Umbilical cord (tissue), 2 donors: ENCODE measurements at places on chromosomes 6 and 20. TPM values are rescaled to one million over a fixed set of nuclear protein-coding genes. Genes with fewer than 3 reads are reported as not detected.

PRL gene
- total RNA-seq, result 0.48 TPM

CST5 gene
- total RNA-seq, result not detected

JPH2 gene
- total RNA-seq, result 129 TPM

ADAM33 gene
- 71.3 TPM for total RNA-seq

CGA gene
- total RNA-seq, result 8.2 TPM

ERVFRD-1 gene
- 0.48 TPM for total RNA-seq

ZNF335 gene
- total RNA-seq, result 13.7 TPM

POLR3F gene
- total RNA-seq, result 16.9 TPM

HUS1B gene
- not detected for total RNA-seq

FOXC1 gene
- 6.0 TPM for total RNA-seq

PCK1 gene
- total RNA-seq, result 6.3 TPM

ANKRD66 gene
- total RNA-seq, result 9.4 TPM

GRCh38 chr20:32789896-32790750 is 27.9 kb downstream of the DNMT3B start:
- DNase-seq, result peak; percentile 78

DNA sequence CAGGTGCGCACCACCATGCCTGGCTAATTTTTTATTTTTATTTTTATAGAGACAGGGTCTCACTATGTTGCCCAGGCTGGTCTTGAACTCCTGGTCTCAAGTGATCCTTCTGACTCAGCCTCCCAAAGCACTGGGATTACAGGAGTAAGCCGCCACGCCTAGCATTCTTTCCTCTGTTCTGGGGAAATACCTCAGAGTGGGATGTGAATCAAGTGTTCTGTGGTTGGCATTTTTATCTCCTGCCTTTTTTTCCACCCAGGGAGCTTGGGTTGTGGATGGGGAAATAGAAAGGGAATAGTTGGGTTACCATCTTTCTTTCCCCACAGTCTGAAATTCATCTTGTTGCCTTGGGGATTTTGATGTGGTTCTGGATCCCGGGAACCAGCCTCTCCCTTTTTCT is 24.1 kb downstream of the TFAP2C start:
- DNase-seq, result no peak

DNA sequence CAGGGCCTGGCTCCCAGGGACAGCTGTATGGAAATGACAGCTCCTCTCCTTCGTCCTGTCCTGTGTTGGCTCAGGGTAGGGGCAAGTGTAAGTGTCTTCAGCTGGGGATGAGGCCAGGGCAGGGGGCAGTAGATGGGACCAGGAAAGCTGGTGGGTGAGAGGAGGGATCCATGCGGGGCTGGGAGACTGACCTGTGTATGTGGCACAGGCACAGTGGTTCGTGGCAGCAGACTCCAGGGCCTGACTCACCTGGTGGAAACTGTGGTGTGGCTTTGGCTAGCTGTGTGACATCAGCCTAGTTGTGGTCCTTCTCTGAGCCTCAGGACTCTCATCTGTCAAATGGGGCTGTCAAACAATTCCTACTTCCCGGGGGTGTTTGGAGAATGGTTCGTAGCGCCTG is 13.7 kb upstream of the SCRT2 start:
- DNase-seq, result no peak

GRCh38 chr20:645318-646106 is 7.5 kb downstream of the SRXN1 start:
- DNase-seq, result peak; percentile 62

DNA sequence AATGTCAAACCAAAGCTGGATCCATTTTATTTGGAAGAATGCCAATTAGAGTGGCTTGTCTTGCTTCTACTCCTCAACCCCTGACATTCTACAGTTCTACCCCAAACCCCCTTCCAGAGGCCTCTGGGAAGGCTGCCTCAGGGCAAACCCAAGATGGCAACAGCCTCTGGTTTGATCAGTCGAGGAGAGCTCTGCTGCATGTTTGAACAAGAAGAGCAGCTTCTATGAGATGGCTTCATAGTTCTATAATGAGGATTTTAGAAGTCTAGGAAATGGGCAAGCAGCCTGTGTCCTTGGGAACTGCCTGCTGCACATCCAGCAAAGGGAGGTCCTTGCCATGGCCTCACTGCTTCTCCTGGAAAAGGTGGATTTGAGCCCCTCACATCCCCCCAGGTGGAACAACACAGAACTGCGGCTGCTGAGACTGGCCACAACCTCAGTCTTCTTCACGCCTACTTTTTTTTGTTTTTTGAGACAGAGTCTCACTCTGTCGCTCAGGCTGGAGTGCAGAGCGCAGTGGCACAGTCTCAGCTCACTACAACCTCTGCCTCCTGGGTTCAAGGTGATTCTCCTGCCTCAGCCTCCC is 37.9 kb downstream of the ZC3H12D start:
- peak; percentile 49 for DNase-seq

GRCh38 chr20:60921022-60921622 is 330.9 kb upstream of the CDH4 start:
- DNase-seq, result peak; percentile 39

- no peak for DNase-seq
Observed at GRCh38 chr20:7585126-7585679, 355.1 kb downstream of the HAO1 start.

GRCh38 chr20:18986895-18987580 is 173.5 kb downstream of the SCP2D1 start:
- DNase-seq, result no peak

DNA sequence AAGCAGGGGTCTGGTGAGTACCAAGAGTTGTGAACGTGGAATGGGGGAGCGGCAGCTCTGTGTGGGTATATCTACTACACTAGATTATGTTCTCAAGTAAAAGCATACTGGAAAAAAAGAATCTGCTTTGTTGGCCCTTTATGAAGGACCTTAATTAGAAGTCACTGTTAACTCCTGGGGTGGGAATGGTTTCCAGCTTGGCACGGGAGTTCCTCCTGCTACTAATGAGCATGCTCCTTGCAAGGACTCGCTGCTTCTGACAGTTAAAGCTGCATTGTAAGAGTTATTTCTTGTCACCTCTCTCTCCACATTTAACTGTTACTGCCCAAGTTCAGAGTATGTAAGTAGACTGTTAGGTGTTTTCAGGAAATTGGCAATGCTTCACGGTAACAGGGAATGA is 292.7 kb downstream of the ZFAND3 start:
- no peak for DNase-seq

- DNase-seq, result peak; percentile 100
Observed at GRCh38 chr6:31158140-31158862, at the start of gene TCF19. TCF19 (plus strand) TSS chr6:31158589; CDS start chr6:31159470, 881 bp downstream.

DNA sequence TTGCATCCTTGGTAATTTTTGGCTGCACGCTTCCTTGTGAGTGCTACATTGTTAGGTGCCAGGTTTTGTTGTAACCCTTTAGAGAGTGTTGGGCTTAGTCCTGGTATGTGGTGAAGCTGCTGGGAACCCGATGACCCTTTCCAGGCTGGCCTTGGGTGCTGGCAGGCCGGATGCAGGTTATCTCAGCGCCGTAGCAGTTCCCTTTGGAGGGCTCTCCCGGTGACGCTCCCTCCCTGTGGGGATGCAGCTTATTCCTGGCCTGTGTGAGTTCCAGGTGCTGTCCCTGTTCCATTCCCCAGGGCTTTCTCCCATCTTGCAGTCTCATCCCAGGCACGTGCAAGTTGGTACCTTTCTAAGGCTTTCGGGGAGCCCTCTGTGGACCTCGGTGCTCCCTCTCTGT is 13.9 kb upstream of the BHLHE23 start:
- no peak for DNase-seq

- DNase-seq, result peak; percentile 84
Observed at GRCh38 chr20:58571693-58572427, 56.7 kb upstream of the APCDD1L start.

DNA sequence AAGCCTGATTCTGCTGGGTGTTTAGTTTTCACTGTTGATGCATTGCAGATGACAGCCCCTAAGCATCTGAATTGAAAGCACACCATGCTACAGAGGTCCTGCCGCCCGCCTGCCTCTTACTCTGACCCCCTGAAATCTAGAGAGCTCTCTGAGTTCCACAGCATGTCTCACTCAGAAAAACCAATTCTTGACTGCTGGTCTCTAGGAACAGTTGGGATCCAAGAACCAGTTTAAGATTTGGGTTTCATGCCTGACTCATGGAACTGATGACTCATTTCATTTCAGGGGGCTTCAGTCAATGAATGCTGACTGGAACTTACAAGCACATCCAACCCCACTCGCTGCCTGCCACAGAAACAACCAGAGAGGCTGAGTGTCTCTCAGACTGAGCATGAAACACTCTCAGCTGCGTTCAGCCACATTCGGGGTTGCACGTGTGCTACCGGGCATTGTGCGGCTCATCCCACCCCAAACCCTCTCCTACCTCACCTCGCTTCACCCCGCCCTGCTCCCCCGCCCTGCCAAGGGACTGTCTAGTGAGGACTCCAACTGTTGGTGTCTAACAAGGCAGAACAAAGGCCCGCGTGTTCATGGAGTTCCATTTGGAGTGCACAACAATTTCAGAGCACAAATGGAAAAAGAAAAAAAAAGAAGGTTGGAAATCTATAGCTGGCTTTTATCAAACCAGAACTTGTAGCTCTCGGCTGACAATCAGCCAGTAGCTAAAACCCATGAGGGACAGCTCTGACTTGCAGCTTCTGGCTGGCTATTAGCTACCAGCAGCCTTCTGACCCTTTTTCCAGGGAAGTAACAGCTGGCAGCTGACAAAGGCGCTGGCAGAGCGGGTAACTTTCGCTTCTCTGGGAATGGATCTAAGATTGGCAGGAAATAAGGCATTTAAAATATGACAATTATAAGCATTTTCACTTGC is 20.0 kb upstream of the TRAF3IP2 start:
- peak; percentile 27 for DNase-seq

DNA sequence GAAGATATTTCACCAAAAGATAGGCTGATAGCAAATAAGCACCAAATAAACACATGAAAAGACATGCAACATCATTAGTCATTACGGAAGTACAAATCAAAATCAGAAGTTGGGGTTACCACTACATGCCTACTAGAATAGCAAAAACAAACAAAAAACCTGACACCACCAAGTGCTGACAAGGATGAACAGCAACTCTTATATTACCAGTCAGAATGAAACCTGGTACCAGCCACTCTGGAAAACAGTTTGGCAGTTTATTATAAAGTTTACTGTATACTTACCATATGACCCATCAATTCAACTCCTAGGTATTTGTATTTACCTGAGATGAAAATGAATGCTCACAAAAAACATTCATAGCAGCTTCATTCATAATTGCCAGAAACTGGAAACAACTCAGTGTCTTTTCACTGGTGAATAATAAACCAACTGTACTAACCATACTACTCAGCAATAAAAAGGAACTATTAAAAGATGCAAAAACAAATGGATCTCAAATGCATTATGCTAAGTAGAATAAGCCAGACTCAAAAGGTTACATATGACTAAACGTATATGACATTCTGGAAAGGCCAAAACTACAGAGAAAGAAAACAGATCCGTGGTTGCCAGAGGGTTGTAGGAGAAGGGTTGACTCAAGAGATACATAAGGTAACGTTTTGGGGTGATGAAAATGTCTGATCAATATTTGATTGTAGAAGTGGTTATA is 33.0 kb downstream of the NUP153 start:
- DNase-seq, result no peak

GRCh38 chr6:148175550-148176188 is 167.0 kb upstream of the SASH1 start:
- DNase-seq, result no peak

GRCh38 chr6:155319902-155320301 is 5.6 kb upstream of the TFB1M start:
- DNase-seq, result no peak

DNA sequence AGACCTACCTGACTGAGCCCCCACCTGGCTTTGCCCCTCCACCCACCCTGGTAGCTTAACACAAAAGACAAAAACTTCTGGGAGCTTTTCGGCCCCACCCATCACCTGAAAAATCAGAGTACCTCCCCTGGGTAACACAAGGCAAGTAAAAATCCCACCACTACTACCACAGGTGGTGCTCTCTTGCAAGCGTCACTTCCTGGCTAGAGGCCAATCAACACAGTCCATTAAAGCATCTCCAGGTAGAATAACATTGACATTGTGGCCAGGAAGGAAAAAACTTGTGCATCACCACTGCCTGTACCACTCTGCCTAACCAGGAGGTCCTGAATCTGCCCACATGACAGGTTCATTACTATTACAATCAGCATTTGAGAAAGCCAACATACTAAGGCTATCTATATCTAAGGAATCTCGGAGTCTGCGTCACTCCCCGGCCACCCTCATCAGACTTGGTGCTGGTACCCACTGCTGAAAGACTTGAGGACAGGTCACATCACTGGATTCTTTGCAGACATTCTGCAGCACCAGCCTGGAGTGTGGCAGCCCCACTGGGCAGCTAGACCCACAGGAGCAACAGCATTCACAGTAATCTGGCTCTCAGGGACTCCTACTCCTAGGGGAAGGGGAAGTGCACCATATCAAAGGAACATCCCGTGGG is 125.9 kb downstream of the CDK19 start:
- DNase-seq, result no peak

DNA sequence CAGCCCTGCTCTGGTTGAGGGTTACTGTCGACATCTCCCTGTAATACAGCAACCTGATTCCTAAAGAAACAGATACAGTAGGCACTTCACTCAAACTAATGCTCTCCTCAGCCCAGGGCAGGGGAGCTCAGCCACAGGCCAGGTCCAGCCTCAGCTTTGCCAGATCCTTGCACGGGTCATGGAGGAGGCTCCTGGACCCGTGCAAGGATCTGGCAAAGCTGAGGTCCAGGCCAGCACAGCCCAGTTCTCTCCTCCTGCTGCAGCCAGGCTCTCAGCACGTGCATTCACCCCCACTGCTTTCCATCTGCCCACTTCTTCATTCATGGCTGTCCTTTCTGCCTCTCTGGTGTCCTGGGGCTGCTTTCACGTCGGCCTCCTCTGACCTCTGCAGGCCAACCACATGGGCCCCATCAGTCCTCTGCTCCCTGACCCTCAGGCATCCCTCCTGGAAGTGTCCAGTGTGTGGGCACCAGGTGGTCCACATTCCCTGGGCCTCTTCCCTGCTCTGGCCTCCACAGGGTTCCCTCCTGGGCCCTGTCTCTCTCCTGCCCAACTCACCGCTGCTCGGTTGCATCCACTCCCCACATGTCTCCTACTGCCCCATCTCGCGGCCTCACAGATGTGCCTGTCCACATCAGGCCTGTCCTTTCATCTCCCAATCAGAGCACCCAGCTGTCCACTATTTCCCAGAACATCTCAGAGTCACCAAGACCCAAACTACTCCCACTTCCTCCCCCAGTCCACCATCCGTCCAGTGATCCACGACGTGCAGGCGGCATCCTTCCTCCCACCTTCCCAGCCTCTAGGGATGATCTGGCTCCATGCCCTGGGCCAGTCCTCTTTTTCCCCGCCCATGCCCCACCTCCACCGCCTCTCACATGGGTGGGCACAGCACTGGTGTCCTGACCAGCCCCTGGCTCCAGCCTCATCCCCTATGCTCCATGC is 11.8 kb upstream of the CD93 start:
- DNase-seq, result no peak

GRCh38 chr6:13488015-13488895 is 855 bp upstream of the GFOD1 start:
- DNase-seq, result no peak

- DNase-seq, result peak; percentile 75
Observed at GRCh38 chr20:17895641-17896171, 72.9 kb downstream of the SNX5 start.

GRCh38 chr20:29743101-29743931 is 1514.1 kb upstream of the DEFB115 start:
- no peak for DNase-seq
